ENCODE measurements at places on chromosomes 11 and 22.

DNA sequence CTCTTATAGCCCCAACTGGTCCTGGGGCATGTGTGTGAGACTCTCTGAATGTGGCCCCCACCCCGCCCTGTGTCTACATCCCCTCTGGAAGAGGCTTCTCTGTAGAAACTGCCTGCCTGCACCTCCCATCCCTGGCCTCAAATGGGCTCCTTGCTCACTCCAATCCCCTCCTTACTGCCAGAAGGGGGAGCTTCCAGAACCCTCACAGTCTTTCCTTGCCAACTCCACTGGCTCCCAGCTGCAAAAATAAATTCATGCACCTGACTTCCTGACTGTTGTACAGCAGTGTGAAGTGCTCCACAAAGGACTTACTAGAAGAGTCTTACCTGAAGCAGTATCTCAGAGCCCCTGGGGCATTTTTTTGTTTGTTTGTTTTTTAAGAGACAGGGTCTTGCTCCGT is 15.2 kb upstream of the SERPIND1 start:
- no peak for DNase-seq

- no peak for DNase-seq
Measured at GRCh38 chr22:19981171-19981960, 35.3 kb downstream of the ARVCF start.

GRCh38 chr11:5004424-5005274 is 10.0 kb downstream of the OR51L1 start:
- no peak for DNase-seq

DNA sequence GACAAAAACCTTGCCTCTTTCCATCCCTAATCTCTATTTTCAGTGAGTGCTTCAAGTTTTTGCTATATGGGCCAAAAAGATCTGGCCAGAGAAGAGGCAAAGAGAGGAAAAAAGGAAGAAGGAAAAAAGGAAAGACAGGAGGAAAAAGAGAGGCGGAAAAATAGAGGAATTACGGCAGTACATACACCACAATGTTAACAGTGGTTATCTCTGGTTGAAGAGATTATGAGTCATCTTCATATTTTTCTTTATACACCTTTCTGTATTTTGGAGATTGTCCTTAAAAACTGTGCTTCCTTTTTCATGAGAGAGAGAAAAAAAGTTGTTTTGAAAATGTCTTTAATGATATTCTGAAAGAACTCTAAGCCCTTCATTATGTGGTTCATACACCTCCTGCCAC is 133.7 kb downstream of the SBF2 start:
- no peak for DNase-seq

- no peak for DNase-seq
Measured at GRCh38 chr22:32987081-32987631, 71.0 kb downstream of the SYN3 start.

DNA sequence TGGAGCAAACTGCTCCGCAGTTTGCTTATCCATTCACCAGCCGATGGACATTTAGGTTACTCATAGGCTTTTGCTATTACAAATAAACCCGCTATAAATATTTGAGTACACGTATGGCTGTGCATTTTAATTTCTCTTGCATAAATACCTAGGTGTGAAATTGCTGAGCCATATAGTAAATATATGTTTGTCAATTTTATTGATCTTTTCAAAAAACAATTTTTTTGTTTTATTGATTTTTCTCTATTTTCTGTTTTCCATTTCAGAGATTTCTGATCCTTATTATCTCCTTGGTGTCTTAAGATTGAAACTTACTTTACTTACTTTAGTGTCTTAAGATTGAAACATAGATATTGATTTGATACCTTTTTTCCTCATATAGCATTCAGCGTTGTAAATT is 4.5 kb downstream of the ZNF74 start:
- no peak for DNase-seq

- no peak for DNase-seq
Measured at GRCh38 chr11:66561178-66561974, 7.0 kb downstream of the CTSF start.

DNA sequence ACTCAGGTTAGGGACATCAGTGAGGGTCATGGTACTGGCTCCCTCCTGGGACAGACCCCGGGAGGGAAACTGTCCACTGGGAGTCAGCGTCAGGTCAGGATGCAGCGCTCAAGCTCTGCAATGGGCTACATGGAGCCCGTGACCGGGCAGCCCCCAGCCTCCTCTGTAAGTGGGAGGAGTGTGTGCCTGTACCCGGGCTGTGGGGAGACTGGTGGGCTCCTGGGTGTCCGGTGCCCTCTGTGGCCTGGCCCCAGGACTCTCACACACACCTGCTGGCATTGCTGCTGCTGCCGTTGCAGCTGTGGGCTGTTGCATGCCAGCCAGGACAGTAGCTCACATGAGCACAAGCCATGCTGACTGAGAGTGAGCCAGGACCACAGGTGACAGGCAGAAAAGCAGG is 630.3 kb downstream of the TBC1D22A start:
- no peak for DNase-seq

All from stimulated activated CD4-positive, alpha-beta T cell treated with anti-CD3 and anti-CD28 coated beads, Interleukin-4, amount 100 ng/mL, for 4 hours (primary cell).